Neural crest cell (in vitro differentiated cells): ENCODE measurements at places on chromosomes 2 and 18. TPM values are rescaled to one million over a fixed set of nuclear protein-coding genes. Genes with fewer than 3 reads are reported as not detected.

DNA sequence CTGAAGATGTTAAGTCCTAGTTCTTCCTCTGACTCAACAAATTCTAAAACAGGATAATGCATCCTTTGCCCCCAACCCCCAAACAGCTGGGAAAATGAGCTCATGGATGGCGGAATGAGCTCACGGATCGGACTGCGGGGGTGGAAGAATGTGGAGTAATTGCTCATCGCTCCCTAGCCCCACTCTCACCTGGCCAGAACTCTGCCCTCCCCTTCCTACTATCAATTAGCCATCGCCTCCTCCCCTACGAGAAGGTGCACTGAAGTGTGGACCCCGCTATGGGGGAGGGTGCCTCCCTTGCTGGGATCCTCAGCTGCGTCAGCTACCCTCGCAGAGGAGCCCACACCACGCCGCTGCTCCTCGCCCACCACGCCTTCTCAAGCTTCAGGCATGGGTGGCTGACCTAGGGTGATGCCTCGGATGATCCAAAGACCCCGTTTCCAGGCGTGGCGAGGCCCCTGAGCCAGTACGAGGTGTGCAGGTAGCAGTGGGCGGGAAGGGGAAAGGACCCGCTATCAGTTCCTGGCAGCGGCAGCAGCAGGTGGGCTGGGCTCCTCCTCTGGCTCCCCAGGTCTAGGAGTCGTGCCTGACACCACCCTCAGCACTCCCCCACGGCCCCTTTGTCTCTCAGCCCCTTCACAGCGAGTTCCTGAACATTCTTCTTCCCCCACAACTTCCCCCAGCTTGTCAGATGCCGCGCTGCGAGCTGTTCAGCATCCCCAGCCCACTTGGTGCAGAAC is 82.1 kb upstream of the POMC start:
- H3K27me3 ChIP-seq = no peaks in the 10 kb centered on the region
- DNase-seq = no peak
- H3K4me3 ChIP-seq = peak overlapping the region; percentile 94

- peak within 1 kb of the TSS; percentile 27 for H3K27ac ChIP-seq
- H3K27me3 ChIP-seq = peaks cover 12% of the 10 kb centered on the region
- peaks cover 24% of the 10 kb centered on the region for H3K4me1 ChIP-seq
- H3K36me3 ChIP-seq = no peaks in the 10 kb centered on the region
These were observed at the start of gene INPP5D for GRCh38 chr2:233059797-233060500. INPP5D (plus strand) TSS chr2:233060342; CDS start chr2:233060479, 137 bp downstream.

GRCh38 chr2:210493528-210493927 is 17.0 kb upstream of the LANCL1 start:
- DNase-seq = no peak
- H3K27ac ChIP-seq = no peak overlapping the region
- H3K4me1 ChIP-seq = no peaks in the 10 kb centered on the region
- no peak overlapping the region for H3K4me3 ChIP-seq

GRCh38 chr2:54879032-54879431 is 155.6 kb downstream of the EML6 start:
- no peak overlapping the region for H3K27ac ChIP-seq
- no peaks in the 10 kb centered on the region for H3K36me3 ChIP-seq
- H3K4me1 ChIP-seq = no peaks in the 10 kb centered on the region
- no peak for DNase-seq
- no peaks in the 10 kb centered on the region for H3K27me3 ChIP-seq
- H3K4me3 ChIP-seq = no peak overlapping the region

- no peaks in the 10 kb centered on the region for H3K4me1 ChIP-seq
- H3K4me3 ChIP-seq = no peak overlapping the region
- no peak for DNase-seq
These were observed 42.6 kb upstream of the RNF152 start for GRCh38 chr18:61935362-61935761.

DNA sequence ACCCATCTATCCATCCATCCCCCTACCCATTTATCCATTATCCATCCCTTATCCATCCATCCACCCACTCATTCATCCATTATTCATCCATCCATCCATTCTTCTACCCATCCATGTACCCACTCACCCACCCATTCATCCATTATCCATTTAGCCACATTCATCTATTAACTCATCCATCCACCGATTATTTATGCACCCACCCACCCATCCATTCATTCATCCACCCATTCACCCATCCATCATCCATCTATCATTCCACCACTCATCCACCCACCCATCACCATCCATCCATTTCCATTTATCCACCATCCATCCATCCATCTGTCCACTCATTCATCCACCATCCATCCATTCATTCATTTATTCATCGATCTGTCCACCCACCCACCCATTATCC is 137.4 kb upstream of the CTDP1 start:
- H3K36me3 ChIP-seq = peaks cover 3% of the 10 kb centered on the region
- no peak overlapping the region for H3K4me3 ChIP-seq

DNA sequence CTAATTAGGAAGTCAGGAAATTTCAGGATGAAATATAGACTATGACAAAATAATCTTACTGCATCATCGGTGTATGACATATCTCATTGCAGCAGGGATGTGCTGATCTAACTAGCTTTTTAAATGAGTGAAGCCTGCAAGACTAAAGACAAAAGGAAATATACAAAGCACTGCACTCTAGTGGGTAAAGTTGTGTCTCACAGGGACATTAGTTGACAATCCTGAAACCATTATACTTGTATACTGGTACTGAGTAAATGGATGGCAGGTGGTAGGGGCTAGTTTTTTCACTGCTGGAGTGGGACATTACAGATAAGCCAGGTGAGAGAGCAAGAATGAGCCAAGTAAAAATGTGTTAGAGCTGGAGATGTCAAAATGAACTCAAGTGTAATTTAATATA is 317.5 kb upstream of the RAB6C start:
- no peaks in the 10 kb centered on the region for H3K27me3 ChIP-seq
- no peak overlapping the region for H3K27ac ChIP-seq
- H3K4me1 ChIP-seq = no peaks in the 10 kb centered on the region
- DNase-seq = no peak

GRCh38 chr2:229611360-229611759 is 103.0 kb downstream of the DNER start:
- no peak overlapping the region for H3K27ac ChIP-seq
- no peaks in the 10 kb centered on the region for H3K4me1 ChIP-seq
- no peaks in the 10 kb centered on the region for H3K27me3 ChIP-seq

- no peak for DNase-seq
- H3K27ac ChIP-seq = no peak overlapping the region
- peaks cover 9% of the 10 kb centered on the region for H3K4me1 ChIP-seq
- no peaks in the 10 kb centered on the region for H3K27me3 ChIP-seq
- peaks cover 3% of the 10 kb centered on the region for H3K36me3 ChIP-seq
These were observed 686.0 kb upstream of the DDX18 start for GRCh38 chr2:117128461-117128860.

- H3K27me3 ChIP-seq = no peaks in the 10 kb centered on the region
- H3K4me3 ChIP-seq = no peak overlapping the region
- no peak overlapping the region for H3K27ac ChIP-seq
- DNase-seq = no peak
These were observed 304.6 kb upstream of the LYPD1 start for GRCh38 chr2:132974467-132975095.

DNA sequence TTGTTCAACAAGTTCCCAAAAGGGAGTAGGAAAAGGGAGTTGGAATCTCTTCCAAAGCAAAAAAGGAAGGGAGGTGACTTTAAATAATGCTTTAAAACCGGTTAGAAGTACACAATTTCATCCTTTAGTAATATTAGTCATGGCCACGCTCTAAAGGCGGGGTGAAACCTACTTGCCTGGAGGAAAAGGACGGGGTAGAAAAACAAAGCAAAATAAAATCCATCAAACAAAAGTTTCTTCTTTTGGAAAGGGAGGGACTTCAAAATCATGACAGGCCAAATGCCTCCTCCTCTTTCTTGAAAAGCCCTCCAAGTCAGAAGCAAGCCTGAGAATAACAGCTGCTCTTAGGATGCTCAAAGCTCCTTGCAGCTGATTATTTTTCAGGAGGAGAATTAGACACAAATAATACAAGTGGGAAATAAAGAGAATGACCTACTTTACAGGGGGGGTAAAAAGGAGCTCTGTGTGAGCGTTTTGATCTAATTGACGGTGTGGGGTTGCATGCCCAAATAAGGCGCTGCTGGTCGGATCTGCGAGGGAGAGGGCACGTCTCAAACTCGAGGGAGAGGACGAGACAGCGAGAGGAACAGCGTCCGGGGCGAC is 1.8 kb upstream of the NPAS2 start:
- H3K4me1 ChIP-seq = peaks cover 24% of the 10 kb centered on the region
- H3K27me3 ChIP-seq = peaks cover 48% of the 10 kb centered on the region
- no peak overlapping the region for H3K27ac ChIP-seq
- H3K4me3 ChIP-seq = peak overlapping the region; percentile 76
- no peaks in the 10 kb centered on the region for H3K36me3 ChIP-seq
- DNase-seq = no peak

- no peak overlapping the region for H3K27ac ChIP-seq
- H3K27me3 ChIP-seq = no peaks in the 10 kb centered on the region
These were observed 94.8 kb upstream of the KCNJ3 start for GRCh38 chr2:154603682-154604081.

The ANKRD29 gene
- total RNA-seq = 0.61 and 0.96 TPM in 2 replicates

The FBXO36 gene
- 3.2 and 3.5 TPM in 2 replicates for total RNA-seq

The NRP2 gene
- 90.3 and 93.5 TPM in 2 replicates for total RNA-seq
